ENCODE measurements at places on chromosomes 6 and 20. TPM values are rescaled to one million over a fixed set of nuclear protein-coding genes. Genes with fewer than 3 reads are reported as not detected.

DNA sequence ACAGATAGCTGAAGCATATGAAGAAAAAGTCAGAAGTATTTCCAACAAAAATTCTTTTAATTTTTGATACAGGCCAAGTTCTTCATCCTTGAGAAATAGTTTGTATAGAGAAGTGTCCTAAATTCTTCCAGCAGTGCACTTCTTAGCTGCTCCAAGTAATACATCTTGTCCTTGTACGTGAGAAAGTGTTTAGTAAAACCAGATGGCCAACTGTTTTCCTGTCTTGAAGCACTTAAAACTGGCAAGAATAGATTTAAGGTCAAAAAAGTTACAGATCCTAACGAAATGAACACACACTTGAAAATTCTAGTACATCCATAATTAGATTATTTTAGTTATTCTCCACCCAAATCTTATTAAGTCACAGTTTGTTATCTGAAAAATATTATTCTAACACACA, 52.2 kb upstream of the HSF2 start:
- DNase-seq = no peak

GRCh38 chr6:46583721-46584120, 68.9 kb downstream of the CYP39A1 start:
- no peak for DNase-seq

DNA sequence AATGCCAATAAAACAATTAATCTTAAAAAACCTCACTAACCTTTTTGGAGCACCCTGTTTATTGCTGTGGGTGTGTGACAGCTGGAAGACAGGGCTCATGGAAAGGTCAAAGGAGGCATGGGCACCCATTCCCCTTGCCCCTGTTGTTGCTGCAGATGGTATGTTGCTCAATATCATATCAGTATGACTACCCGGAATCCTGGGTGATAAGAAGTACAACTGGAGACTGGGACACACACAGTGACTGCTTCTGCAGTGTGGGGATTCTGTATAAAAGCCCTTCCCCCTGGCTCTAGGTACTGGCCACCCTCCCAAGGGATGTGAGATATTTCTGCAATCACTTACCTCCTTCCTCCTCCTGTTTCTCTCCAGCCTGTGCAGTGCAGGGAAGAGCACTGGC, 47.3 kb upstream of the IL20RA start:
- DNase-seq = no peak

DNA sequence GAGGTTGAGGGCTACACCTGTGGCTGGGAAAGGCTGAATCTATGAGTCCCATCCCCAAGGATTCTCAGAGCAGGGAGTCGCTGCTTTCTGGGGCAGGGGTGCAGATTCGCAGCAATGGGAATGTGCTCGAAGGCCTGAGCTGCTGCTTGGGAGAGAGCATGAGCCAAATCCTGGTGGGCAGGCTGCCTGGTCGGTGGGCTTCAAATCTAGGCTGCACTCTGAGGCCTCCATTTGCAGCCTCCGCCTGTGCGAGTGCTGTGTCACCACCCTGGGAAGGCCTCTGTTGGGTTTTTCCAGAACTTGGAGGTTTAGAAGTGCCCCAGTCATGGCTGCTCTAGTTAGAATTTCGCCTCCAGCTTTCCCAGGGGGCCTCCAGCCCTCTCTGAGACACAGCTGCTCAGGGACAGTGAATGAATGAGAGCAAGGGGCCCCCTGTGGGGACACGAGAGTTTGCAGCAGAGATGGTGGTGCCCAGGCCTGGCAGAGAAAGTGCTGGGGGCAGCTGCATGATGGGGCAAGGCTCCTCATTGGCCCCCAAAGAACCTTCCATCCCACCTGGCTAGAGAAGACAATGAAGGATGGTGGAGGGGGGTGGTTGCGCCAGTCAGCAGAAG, 31.1 kb upstream of the RNF24 start:
- no peak for DNase-seq

GRCh38 chr6:150352321-150353296, 16.2 kb upstream of the IYD start:
- DNase-seq = no peak

GRCh38 chr6:113584767-113585166, 272.4 kb upstream of the MARCKS start:
- no peak for DNase-seq

DNA sequence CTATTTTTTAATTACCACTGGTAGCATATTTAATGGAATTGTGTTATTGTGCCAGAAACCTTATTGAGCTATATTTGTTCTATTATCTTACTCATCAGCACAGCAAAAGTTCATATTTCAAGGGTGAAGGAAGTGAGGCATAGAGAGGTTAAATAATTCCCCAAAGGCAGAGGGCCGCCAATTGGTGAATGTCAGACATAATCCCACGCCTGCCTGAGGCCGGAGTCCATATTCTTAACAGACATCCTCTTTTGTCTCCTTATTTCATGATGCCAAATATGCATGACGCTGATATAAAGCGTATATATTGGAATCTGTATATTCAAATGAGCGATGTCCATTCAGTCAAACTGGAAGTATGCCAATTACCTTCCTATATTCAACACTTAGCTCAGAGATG, 505.0 kb upstream of the SLC35B3 start:
- DNase-seq = no peak

Gene CRYBG1
- total RNA-seq = under 0.01 TPM

Gene CALHM4
- not detected for total RNA-seq

Gene OR12D3
- total RNA-seq = not detected

All from frontal cortex (tissue), 4 donors.